ENCODE measurements at places on chromosomes 2 and 18.

DNA sequence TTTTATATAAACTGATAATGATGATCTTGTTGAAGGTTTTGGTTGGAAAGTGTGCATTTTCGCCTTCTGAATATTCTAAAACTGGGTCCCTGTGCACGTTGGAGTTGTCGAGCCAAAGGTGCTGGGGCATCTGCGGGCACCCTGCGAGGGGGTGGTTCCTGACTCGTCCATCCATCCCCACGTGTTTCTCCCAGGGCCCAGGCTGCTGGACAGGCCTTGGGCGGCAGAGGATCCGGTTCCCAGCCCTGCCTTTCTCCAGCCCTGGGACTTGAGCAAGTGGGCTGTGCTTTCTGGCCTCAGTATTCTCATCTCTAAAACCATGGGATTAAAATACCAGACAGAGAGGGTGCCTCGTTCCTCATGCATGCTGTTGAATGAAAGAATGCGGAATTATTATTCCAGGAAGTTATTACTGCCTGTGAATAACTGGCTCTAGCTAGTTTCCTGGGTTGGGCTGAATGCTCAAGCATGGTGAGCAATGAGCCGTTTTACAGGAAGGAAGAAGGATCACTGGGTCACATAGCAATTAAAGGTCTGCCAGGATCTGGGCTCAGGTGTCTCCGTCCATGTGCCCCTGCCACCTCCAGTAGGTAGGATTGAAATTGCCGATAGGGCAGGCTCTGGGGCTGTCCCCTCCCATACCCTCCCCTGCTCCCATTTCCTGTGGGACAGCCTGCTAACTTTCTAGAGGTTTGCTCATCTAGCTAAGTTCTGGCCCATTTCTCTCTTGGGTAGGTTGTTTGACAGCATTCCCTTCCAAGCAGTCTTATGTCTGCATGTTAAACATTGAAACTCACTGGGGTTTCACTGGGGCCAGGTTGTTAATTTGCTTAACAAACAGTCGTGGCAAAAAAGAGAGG lies 77.2 kb upstream of the HS6ST1 start:
- peak; percentile 24 for DNase-seq

DNA sequence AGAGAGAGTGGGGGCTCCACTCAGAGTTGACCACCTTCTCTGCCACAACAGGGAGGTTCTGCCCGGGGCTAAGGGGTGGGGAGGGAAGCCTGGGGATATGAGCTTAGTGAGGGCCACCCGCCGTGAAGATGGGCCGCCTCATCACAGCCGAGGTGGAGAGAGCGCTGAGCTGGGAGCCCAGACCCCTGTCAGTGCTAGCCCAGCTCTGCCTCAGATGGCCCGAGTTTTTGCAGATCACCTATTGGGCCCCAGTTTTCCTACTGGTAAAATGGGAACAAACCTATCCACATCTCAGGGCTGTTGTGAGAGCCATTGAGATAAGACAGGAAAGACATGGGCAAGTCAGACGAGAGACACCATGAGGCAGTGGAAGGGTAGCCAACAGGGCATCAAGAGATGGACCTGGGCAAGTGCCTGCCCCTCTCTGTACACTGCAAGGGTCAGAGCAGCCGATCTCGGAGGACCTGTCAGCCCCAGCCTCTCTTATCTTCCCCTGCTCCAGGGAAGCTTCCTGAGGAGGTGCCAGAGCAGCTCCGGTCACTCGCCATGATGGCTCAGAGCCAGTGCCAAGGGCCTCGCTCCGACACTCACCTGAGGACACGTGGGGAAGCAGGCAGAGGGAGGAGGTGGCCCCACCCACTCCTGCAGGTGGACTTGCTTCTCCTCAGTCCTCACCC lies 88.9 kb downstream of the MCFD2 start:
- DNase-seq, result no peak

- DNase-seq, result no peak
Observed at GRCh38 chr2:168165985-168166901, 81.2 kb downstream of the STK39 start.

DNA sequence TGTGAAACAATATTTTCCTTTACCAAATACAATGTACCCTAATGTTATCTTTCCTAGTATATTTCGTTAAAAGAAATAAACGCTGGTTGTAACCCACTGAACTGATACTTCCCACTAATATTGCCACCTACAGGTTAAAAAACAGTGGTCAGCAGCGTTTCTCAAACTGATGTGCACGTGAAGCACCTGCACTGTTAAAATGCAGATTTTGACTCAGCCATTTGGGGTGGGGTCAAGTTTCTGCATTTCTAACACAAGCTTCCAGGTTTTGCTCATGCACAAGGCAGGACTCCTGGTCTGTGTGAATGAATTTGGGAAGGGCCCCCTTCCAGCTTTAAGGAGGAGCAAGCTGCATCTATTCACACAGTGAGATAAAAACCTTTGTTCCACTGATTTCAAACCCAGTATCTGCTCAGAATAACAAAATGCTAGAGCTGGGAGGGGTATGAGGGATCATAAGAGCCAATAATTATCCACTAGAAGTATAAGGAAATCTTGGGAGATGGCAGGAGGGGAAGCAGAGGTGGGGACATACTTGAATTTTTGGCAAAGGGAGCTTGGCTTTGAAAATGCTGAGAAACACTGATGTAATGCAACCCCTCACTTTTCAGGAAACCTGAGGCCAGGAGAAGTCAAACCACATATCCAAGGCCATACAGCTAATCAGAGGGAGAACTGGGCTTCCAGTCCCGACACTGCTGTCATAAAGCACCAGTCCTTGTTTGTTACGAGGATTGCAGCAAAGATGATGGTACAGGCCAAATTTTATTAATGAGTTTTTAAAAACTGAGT lies 116.2 kb downstream of the RBMS1 start:
- DNase-seq, result no peak

- no peak for DNase-seq
Observed at GRCh38 chr2:55742996-55743395, 49.4 kb upstream of the PNPT1 start.

- DNase-seq, result peak; percentile 83
Observed at GRCh38 chr2:69177785-69178636, 165.0 kb downstream of the ANTXR1 start.

- no peak for DNase-seq
Observed at GRCh38 chr18:62182220-62182619, 4.6 kb downstream of the PIGN start.

- no peak for DNase-seq
Observed at GRCh38 chr2:233486778-233487552, 79.6 kb downstream of the USP40 start.

GRCh38 chr2:184879671-184880070 lies 281.3 kb downstream of the ZNF804A start:
- DNase-seq, result no peak

GRCh38 chr2:150977296-150977695 lies 284.4 kb downstream of the RBM43 start:
- no peak for DNase-seq

All from left hindlimb (tissue), 1 donor.